ENCODE measurements at places on chromosomes 16 and 17.

GRCh38 chr17:39933912-39934311, 6.4 kb downstream of the LRRC3C start:
- DNase-seq, result no peak

DNA sequence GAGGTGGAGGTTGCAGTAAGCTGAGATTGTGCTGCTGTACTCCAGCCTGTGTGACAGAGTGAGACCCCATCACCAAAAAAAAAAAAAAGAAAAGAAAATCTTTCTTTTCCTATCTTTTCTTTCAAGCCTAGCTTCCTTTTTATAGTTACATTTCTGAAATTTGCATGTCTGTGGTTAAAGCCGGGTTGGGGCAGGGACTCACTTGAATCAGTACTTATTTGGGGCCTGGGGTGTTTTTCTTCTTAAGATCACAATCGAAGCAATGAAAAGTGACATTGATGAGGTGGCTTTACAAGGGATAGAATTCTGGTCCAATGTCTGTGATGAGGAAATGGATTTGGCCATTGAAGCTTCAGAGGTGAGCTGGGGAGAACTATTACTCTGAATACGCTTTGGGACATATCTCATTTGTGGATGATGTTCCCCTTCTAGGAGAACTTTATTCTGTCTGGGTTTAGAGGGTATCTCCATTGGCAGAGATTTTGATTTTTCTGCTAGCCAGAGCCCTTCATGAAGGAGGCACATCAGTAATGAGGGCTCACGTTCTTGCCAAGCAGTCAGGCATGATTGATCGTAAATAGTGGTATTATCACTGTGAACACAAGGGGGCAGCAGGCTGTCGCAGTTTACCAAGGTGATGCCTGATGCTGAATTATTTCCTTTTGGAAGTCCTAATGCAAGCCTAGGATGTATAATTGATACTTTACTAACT, 14.3 kb downstream of the KPNB1 start:
- DNase-seq, result peak; percentile 49

DNA sequence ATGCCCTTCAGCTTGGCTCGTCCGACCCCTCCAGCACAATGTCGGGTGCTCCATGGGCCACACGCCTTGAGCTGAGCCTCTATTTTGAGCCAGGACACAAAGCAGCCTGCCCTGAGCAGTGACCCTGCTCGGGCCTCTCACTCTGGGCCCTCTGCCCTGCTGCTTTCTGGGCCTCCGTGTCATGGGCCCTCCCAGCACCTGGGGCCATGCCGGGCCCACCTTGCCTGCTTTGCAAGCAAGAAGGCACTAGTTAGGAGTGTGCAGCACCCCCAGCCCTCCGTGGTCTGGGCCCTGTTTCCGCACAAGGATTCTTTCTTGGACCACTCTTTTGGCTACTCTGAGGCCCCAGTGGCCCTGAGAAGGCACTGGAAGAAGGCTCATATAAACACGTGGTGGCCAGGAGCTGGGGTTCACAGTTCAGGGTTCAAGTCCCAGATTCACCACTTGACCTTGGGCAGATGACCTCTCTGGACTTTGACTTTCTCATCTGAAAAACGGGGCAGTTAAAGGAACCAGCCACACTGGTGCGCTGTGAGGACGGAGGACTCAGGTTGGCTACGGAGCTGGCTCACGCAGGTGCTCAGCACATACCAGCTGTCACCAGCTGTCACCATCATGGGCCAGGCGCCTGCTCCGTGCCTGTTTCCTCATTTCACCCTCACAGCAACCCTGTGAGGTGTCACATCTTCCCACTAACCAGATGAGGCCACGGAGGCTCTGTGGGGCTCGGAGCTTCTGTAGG, 166.0 kb upstream of the GSE1 start:
- no peak for DNase-seq

DNA sequence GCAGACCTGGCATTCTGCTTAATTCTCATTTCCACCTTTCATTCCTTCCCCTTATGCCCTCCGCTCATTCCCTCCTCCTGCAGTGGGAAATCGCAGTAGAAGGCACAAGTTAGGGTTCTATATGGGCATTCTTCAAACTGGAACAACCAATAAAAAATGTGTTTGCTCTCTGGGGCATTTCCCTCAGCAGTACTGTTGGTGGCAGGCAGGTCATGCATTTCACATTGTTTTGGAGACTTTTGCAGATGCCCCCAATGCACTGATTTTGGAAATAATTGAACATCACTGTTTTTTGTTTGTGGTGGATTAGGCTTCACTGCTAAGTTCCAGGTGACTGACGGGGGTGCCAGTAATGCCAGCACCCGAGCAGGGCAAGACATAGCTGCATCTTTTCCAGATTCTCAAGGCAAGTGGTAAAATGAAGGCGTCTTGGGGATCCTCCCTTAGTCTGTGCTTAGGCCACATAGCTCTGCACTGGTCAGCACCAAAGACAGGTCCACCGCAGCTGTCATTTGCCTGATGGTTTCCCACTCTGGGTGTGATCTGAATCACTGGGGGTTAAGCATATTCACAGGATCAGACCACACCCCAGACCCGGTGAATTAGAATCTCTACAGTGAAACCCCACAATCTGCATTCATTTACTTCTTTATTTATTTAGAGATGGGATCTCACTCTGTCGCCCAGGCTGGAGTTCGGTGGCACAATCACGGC, 304.5 kb downstream of the CPPED1 start:
- DNase-seq, result no peak

DNA sequence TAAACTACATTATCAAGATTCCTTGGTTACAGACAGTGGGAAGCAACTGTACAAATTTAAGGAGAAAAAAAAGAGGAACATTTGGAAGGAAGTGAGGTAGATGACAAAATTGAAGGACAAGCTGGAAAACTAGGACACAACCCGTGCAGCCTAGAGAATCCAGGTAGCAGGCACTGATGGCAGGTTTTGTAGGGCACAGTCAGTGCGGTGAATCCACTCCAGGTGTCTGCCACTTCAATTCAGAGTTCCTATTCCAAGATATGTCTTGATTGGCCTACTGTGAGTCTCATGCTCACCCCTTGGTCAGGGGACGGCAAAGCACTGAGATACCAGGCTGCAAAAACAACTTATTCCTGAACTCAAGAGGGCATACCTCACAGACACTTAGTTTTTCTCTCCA, 37.8 kb downstream of the TNRC6C start:
- DNase-seq, result no peak

DNA sequence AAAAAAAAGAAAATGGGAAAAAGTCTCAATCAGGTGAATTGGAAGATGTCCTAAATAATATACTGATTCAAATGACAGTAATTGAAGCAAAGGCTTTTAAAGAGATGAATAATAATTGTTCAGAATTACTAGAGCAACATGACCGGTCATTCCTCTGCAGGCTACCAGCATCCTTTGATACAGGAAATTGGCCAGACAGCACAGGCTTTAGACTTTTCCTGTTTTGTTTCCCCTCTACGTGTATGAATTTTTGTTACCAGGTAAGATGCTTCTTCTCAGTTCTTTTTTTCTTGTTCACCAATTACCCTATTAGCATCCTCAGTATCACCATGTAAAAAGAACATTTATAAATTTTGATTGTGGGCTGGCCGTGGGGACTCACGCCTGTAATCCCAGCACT, 77.5 kb downstream of the RPGRIP1L start:
- no peak for DNase-seq

- no peak for DNase-seq
Measured at GRCh38 chr16:74561626-74562025, 45.3 kb downstream of the GLG1 start.

- peak; percentile 97 for DNase-seq
Measured at GRCh38 chr17:82648165-82648668, at the start of gene WDR45B. Gene WDR45B (minus strand): TSS chr17:82648444. CDS start chr17:82648340, 104 bp downstream.

DNA sequence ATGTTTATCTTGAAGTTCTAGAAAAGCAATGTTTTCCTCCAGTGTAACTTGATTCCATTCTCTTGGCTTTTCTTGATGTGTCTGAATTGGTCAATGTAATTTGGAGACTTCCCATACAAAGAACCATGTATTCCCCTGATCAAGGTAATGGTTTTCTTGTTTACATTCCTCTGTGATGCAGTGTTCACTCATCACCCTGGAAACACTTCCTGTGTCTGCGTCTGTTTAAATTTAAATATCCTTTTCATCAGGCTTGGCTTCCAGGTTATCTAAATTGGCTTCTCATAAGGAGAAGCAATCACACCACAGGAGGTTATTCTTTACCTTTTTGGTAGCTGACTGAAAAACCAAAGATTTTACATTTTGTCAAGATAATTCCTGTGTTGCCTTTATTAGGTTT, 237.3 kb upstream of the WSCD1 start:
- no peak for DNase-seq

GRCh38 chr17:66275651-66276050, 26.8 kb upstream of the PRKCA start:
- no peak for DNase-seq

- DNase-seq, result no peak
Measured at GRCh38 chr17:72301887-72302286, 181.1 kb downstream of the SOX9 start.

GRCh38 chr17:74272731-74273201, 1.3 kb upstream of the DNAI2 start:
- no peak for DNase-seq

DNA sequence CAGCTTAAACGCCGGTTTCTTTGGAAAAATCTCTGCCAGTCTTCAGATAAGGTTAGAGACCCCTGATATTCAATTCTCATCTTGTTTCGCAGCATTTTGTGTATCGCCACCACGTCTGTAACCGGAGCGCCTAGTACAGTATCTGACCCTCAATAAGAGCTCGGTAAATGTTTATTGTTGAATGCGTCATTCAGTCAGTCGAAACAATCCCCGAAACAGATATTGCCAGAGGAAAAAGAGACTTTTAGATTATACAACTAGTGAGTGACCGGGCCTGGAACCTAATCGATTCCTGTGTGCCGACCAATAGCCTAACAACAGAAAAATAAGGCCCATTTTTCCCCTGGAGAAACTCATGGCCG, 626 bp downstream of the PELP1 start:
- DNase-seq, result no peak

- DNase-seq, result peak; percentile 89
Measured at GRCh38 chr16:19086322-19087199, 19.1 kb downstream of the COQ7 start.

GRCh38 chr17:43531082-43531378, 15.1 kb downstream of the ETV4 start:
- DNase-seq, result no peak

DNA sequence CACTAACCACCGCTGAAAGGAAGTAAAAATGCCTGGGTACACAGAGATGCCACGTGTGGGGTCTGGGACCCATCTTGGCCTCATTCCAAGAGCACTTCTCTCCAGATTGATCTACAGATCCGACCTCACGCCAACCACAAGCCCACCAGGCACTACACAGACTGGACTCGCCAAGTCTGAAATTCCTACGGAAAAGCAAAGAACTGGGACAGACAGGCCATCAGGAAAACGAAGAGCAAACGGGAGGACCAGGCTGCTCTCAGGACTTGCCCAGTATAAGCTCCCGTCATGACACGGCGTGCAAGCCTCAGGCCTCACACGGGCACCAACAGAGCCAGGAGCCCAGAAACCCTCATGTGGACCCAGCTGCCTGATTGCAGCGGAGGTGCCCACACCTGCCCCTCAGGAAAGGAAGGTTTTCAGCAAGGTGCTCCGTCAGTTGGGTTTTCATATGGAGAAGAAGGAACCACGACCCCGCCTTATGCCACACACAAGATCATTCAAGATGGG, 20.1 kb upstream of the C16orf95 start:
- DNase-seq, result no peak

GRCh38 chr16:8126313-8126712, 464.0 kb downstream of the TMEM114 start:
- no peak for DNase-seq

- DNase-seq, result no peak
Measured at GRCh38 chr16:79334127-79334526, 266.4 kb downstream of the MAF start.

GRCh38 chr16:26212599-26212998, 520.8 kb downstream of the HS3ST4 start:
- DNase-seq, result no peak

- DNase-seq, result no peak
Measured at GRCh38 chr16:14089283-14089823, 18.2 kb downstream of the MRTFB start.

All from large intestine (tissue), 12 donors.